SK-N-MC (cell line): ENCODE measurements at places on chromosomes 1 and 21.

- DNase-seq = no peak
Observed at GRCh38 chr1:89203166-89203565, 4.4 kb upstream of the GBP4 start.

GRCh38 chr1:94962409-94963265 is 35.7 kb upstream of the CNN3 start:
- DNase-seq = no peak

- no peak for DNase-seq
Observed at GRCh38 chr1:28509705-28510272, 3.9 kb downstream of the RCC1 start.

DNA sequence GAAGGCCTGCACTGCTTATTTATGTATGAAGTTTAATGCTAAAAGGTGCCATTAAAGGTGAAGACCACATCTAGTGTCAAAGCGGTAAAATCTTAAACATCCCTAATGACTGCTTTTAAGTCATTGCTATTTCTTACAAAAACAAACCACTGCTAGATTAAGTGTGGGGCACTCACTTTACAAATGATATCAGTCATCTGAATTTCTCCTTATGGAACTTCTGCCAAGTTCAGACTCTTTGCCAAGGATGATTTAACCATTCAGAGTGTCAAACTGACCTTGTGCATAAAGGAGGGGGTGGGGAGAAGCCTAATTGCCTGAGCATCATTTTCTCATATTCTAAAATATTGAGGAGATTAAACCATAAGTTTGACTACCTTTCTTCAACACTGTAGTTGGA is 271.5 kb downstream of the TGFB2 start:
- no peak for DNase-seq

DNA sequence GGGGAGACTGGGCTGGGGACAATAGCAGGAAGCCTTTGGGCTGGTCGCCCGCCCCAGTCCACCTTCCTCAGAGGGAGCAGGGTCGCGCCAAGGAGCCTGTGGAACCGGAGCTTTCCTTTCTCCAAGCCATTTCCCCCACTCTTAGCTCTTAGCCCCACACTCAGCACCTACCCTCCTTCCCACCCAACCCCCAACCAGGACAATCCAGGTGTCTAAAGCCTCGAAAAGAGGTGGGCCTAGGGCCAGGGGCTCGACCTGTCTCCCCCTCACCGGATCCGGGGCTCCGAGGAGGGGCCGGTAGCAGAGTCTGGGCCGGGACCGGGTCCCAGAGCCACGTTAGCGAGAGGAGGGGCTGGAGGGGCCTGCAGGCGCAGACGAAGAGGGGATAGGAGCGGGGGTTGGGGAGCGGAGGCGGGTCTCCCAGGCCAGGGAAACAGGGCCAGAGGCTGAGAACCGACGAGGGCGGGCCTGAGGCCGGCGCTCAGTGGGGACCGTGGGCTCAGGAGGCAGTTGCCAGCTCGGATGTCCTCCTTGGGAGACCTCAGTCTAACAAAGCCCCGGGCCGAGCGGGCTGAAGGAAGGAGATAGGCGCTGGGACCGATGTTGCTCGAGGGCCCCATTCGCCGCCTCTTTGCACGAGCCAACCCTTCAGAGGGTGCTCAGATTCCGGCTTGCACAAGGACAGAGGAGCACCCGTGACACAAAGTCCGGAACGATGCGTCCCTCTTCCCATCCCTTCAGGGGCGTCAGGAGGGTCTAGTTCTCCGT is 943 bp downstream of the SEMA6C start:
- DNase-seq = no peak

GRCh38 chr1:180173451-180173850 is 18.8 kb downstream of the QSOX1 start:
- no peak for DNase-seq

DNA sequence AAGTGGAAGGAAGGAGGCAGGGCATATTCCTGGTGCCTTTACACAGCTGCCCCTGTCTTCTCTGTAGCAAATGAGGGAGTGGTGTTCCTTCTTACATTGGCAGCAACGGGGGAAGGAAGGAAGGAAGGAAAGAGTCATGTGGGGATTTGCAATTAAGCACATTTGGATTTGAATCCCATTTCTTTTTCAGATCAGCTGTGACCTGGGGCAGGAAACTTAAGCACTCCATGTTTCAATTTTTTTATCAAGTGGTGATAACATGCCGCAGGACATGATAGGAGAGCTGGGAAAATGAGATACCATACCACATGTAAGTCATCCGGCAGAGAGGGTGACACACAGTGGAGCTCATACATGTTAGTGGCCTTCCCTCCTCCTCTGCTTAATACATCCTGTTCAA is 186.8 kb downstream of the APP start:
- DNase-seq = peak; percentile 93

DNA sequence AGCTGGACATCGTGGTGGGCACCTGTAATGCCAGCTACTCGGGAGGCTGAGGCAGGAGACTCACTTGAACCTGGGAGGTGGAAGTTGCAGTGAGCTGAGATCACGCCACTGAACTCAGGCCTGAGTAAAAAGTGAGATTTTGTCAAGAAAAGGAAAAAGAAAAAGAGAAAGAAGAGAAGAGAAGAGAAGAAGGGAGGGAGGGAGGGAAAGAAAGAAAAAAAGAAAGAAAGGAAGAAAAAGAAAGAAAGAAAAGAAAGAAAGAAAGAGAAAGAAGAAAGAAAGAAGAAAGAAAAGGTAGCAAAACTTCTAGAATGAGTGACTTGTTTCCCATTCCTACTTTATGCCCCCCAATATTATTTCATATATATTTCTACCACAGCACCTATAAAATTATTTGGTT is 98.8 kb downstream of the UBE2U start:
- no peak for DNase-seq

DNA sequence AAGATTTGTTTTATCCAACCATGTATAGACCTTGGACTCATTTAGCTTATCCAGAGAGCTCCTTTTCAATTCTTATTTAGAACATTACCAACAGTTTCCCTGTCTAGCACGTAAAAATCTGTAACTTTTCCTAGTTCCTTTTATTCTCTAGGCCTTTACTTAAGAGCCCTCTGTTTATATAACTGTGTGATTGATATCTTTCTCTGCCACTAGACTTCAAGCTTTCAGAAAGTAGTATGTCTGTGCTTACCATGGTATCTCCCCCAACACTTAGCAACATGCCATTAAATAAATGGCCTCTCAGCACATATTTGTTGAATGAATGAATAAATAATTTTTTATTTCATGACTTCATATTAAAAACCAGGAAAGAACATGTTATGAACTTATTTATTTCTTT is 209.4 kb downstream of the PTPRC start:
- no peak for DNase-seq

DNA sequence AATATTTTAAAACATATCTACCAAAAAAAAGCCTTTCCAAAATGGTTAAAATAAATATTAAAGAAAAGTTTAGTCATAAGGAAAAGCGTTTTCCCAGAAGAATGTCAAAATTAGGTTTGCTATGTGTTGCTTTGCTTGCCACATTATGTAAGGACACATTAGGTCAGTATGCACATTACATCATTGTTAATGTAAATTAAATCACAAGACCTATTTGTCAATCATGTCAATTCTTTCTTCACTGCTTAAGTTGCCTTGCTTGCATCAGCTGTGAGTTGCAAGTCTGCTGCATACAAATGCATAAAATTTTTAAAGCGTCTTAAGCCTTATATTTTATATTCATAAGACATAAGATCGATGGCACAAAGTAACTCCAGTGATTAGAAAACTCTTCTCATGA is 448.9 kb downstream of the PCP4 start:
- DNase-seq = no peak

- DNase-seq = no peak
Observed at GRCh38 chr1:21198929-21199328, 22.2 kb upstream of the EIF4G3 start.

DNA sequence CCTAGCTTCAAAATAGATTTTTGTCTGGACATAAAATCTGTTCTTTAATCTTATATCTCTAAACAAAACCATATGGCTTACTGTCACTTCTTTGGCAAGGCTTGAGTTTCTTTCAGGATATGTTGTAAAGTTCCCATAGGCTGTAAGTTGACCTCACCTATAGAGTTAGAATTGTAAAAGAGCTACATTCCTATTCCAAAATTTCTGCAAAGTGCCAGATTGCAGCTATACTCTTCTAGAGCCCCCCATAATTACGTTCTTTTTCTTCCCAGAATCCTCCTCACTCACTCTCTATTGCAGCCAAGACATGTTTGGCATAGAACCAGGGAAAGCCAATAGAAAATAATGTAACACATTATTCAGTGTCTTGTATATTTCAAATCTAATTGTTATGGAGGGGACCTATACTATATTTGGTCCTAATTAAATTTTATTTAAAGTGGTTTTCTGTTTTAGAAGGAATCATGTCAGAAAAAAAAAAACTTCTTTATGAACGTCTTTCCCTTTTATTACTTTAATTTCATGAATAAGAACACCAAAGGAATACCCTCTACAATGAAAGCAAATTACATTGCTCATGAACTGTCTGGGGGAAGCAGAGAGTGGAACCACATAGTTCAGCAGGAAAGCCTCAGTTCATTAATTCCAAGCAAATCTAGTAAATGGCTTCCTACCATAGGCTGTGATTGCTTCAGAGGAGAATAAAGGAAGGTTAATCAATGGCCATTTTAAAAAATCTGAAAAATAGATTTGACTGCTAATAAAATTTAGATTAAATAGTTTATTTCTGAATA is 22.3 kb downstream of the CTTNBP2NL start:
- no peak for DNase-seq

DNA sequence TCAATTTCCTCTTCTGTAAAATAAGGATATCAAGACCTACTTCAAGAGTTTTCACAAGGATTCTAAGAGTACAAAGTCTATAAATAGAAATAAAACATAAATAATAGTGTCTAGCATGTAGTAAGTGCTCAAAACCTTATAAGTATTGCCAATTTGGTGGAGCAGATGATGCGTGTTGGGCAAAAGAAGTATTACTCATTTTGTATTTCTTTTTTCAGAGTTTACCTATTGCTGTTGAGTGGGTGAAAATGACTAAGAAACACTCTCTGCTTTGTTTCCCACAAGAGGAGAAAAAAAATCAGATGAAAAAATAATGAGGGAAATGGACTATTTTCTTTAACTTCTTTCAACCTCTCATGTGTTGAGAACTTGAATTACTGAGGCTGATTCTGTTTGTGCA is 103.3 kb upstream of the KCNK2 start:
- no peak for DNase-seq

GRCh38 chr1:28045777-28046176 is 42.6 kb downstream of the EYA3 start:
- no peak for DNase-seq

DNA sequence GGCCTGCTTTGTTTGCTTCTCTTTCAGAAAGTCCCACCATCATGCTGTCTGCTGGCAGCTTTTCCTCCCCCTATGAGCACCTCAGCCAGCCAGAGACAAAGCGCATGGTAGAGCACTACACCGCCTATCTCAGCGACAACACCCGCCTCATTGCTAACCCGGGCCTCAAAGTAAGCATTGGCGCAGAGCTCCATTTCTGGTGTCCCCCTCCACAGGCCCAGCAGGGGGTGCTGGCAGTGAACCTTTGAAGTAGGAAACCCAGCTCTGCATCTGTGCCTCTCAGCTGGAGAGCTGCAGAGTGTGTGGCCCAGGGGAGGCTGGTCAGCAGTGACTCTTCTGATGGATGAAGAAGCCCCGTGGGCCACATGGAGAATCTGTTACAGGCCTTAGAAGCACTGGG is 81.2 kb upstream of the RAVER2 start:
- DNase-seq = no peak

- DNase-seq = no peak
Observed at GRCh38 chr1:247324204-247324787, 7.4 kb downstream of the ZNF496 start.

- DNase-seq = no peak
Observed at GRCh38 chr21:32957545-32957944, 68.2 kb upstream of the OLIG2 start.

- DNase-seq = no peak
Observed at GRCh38 chr1:7257225-7257624, 472.0 kb downstream of the CAMTA1 start.

DNA sequence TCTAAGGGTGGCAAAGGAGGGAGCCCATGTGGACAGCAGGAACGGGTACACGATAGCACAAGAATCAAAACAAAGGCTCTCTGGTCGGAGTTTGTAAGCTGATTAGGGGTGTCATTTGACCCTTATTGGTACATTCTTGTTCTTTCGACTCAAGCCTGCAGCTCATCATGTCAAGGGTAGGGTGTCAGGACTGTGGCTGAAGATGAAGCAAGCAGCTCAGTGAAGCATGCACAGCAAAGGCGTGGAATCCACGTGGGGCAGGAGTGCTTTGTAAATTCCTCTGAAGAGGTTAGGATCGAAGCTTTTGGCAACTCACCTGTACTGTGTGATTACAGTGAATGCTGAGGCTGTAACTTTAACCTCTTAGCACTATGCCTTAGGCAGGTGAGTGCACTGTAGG is 4.7 kb upstream of the ABCB10 start:
- no peak for DNase-seq

- DNase-seq = no peak
Observed at GRCh38 chr1:15465674-15466073, 9.1 kb downstream of the CELA2A start.

GRCh38 chr1:162235241-162235800 is 141.3 kb downstream of the SPATA46 start:
- DNase-seq = no peak

- DNase-seq = no peak
Observed at GRCh38 chr1:50218344-50219120, 109.8 kb downstream of the ELAVL4 start.

DNA sequence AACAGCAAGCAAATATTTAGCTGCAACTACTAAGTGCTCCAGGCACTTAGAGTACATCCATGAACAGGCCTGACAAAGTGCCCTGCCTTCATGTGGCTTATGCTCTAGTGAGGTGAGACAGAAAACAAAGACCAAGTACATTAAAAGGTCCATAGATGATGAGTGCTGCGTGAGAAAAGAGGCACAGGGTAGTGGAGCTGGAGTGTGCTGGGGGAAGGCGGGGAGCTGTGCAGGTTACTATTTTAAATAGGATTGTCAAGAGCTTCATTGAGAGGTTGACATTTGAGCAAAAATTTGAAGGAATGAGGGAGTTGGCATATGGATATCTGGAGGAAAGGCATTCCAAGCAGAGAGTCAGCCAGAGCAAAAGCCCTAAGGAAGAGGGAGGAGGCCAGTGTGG is 29.3 kb upstream of the RXRG start:
- no peak for DNase-seq

- DNase-seq = no peak
Observed at GRCh38 chr1:203569490-203570318, 56.9 kb upstream of the ATP2B4 start.

DNA sequence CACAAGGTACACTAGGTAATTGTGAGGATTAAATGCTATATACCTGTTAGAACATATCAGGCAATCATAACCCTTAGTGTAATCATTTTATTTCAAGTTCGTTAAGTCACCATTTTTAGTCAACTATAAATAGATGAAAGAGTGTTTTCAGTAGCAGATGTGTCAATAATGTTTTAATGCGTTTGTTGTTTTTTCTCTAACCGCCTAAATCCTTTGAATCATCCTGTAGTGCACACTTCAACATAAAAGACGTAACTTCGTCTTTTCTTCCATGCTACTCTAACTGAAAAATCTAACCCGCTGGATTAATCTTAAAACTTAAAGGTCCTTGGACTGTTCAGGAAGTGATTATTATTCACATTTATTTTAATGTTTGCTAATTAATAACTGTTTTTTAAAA is 7.2 kb upstream of the LBR start:
- no peak for DNase-seq

GRCh38 chr1:11147197-11147770 is 41.9 kb upstream of the ANGPTL7 start:
- no peak for DNase-seq

- DNase-seq = no peak
Observed at GRCh38 chr1:173294843-173295242, 87.7 kb upstream of the TNFSF4 start.
